ENCODE measurements at places on chromosomes 6 and 20.

GRCh38 chr6:30168741-30169140, 5.4 kb downstream of the TRIM15 start:
- no peak for DNase-seq

DNA sequence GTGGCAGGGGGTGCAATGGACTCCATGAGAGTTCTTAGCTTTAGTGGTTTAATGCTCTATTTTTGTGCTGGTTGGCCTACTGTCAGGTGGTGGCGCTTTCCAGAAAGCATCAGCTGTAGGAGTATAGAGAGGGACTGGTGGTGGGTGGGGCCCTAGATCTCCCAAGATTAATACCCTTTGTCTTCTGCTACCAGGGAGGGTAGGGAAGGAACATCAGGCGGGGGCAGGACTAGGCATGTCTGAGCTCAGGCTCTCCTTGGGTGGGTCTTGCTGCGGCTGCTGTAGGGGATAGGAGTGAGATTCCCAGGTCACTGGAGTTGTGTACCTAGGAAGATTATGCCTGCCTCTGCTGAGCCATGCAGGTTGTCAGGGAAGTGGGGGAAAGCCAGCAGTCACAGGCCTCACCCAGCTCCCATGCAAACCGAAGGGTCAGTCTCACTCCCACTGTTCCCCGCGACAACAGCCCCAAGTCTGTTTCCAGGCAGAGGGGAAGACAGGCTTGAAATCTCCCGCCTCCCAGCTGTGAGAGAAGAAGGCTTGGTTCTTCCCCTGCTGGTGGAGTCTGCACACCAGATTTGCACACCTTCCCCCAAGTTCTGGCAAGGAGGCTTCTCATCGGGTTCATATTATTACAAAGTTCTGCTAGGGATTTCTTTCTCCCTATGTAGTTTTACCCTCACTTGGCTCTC, 46.7 kb upstream of the PKIB start:
- no peak for DNase-seq

DNA sequence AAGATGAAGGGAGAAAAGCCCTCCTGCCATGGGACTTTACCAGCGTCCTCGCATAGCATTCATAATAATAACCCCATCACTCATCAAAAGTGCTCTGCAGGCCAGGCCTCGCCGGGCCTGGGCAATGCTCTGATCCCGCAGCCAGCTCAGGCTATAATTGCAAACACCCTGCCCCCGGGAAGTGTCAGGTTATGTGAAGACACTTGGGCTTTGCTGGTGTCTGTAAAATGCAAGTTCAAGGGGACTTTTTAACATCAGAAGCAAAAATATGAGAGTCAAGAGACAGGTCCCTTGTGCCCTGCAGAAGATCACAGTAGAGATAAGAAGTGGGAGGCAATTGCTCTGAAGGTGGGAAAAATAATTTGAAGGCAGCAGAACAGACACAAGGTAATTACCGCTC, 381.0 kb downstream of the MAFB start:
- no peak for DNase-seq

DNA sequence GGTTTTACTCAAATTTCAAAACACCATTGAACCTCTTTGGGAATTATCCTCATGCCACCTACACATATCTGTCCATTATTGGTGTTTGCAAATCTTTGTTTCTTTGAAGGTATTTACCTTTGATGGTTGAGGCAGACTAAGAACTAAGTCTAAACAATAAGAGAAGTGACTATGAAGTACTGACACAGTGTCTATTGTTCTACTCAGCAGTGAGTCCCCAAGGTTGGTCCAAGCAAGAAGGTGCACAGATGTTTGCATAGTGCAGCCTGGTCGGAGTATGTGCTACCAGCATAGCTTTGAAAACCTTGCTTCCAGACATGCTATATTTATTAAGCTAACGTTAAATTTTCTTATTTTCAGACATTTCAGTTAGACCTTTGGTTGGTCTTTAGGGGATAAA, 19.5 kb downstream of the LRRC1 start:
- DNase-seq: no peak

DNA sequence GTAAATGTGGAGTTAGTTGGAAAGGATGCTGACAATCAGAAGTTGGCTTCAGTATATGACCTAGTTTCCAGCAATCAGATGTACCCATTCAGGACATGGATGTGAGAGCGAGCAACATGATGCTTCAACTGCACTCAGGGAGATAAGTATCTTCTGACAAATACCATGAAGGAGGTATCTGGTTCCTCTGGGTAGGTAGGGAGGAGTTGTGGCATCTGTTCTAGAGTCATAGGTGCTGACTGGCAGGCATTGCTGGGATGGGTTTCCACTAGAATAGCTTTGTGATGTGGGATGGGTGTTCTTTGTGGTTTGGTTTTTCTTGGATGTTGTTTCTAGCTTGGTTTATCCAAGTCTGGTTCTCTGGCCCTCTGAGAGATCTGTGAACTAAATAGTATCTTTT, 3.9 kb upstream of the REV3L start:
- DNase-seq: no peak

GRCh38 chr6:160036331-160036695, 67.4 kb downstream of the IGF2R start:
- DNase-seq: no peak

DNA sequence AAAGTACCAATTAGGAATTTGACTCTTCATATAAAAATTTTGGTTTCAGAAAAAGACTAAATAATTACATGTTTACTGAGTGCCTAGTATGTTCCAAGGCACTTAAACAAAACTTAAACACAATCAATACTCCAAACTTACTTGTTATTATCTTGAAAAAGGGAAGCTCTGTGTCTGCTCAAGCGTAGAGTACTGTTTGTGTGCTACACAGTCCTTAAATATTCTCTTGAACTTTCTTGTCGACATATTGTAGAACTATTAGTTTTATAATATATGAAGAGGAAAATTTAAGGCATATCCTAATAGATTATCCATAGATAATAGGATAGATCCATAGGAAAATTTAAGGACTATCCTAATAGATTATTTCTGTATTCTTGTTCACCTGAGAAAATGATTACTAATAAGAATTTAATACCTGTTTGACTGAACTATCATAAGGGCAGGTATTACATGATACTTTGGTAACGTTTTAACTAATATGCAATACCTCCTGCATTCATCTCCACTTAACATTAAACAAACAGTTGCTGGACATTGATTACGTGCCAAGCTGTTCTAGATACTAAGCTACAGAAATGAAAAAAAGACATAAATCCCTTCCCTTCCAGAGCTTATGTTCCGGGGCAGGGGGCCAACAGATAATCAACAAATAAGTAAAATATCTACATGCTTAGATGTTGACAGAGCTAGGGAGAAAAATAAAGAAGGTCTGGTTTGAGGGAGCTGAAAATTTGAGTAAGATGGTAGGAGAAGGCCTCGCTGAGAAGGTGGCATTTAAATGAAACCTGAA, 115.2 kb upstream of the BCLAF1 start:
- no peak for DNase-seq

DNA sequence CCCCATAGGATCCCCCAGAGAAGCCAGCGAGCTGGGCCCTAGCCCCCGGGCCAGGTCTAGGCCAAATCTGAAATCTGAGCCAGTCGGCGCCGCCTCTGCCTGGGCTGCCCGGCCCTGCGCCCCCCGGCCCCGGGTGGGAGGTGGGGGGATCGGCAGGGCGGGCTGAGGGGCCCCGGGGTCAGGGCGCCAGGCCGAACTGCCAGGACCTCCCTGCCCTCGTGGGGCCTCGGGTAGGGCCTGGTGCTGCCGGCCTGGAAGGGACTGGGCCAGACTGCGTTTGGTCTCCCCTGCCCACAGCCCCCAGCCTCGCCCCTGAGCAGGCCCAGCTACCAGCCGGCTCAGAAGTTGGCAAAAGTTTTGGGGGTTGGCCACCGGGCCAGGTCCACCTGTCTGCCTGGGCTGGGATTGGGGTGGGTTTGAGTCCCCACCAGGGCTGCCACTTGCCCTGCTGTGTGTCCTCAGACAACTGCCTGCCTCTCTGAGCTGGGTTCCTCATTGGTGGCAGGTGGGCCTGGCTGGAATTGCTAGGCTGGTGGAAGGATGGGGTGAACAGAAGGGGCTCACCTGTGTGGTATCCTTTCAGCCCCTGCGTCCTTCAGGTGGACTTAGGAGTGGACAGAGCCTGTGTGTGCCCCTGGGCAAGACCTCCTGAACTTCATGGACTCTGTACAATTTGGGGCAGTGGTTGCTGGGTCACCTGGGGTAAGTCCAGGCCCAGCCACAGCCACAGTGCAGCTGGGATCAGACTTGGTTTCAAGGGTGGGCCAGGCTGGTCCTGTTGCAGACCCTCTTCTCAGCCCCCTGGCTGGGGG, 801 bp downstream of the SRC start:
- DNase-seq: no peak

DNA sequence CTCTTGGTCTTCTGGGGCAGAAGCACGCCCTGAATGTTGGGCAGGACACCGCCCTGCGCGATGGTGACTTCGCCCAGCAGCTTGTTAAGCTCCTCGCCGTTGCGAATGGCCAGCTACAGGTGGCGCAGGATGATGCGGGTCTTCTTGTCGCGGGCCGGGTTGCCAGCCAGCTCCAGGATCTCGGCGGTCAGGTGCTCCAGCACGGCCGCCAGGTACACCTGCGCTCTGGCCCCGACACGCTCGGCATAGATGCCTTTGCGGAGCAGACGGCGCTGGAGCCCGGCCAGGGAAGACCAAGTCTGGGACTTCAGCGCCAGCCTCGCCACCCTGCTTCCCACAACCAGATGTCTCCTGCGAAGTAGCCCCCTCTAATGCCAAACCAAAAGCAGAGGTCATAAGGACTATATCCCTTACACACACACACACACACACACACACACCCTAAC, 8.0 kb upstream of the SLC17A3 start:
- no peak for DNase-seq

DNA sequence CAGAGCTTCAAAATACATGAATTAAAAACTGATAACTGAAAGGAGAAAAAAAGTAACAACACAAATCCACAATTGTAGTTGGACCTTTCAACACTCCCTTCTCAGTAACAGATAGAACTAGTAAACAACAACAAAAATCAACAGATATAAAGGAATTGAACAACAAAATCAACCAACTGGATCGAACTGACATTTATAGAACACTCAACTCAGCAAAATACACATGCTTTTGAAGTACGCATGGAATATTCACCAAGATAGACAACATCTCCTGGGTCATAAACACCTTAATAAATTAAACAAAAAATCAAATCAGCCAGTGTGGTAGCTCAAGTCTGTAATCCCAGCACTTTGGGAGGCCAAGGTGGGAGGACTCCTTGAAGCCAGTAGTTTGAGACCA, 63.3 kb downstream of the ILRUN start:
- no peak for DNase-seq

DNA sequence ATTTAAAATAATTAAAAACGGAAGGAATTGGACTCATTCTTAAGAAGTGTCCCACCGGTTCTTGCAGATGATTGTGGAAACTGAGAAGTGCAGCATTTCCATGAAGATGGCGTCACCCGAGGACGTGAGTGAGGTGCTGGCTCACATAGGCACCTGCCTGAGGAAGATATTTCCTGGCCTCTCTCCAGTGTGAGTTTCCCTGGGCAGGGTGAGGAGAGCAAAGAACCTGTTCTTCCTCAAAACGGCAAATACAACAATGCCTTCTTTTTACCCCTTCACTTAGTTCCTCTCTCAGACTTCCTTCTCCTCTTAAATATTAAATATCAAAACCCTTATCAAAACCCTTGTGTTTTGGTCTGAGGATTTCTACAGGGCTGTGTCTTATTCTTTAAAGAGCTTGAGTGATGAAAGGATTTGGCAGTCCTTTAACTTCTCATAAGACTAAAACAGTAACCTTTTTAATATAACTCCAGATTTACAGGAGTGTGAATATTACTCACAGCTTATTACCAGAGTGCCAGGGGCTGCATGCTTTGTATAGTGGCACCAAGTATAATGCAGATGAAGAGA, 156.3 kb downstream of the CARMIL1 start:
- no peak for DNase-seq

GRCh38 chr6:129292836-129293235, 409.9 kb downstream of the LAMA2 start:
- no peak for DNase-seq

- DNase-seq: no peak
Observed at GRCh38 chr6:193773-194310, 98.4 kb upstream of the DUSP22 start.

GRCh38 chr6:1387876-1388629, 1.3 kb upstream of the FOXF2 start:
- no peak for DNase-seq

DNA sequence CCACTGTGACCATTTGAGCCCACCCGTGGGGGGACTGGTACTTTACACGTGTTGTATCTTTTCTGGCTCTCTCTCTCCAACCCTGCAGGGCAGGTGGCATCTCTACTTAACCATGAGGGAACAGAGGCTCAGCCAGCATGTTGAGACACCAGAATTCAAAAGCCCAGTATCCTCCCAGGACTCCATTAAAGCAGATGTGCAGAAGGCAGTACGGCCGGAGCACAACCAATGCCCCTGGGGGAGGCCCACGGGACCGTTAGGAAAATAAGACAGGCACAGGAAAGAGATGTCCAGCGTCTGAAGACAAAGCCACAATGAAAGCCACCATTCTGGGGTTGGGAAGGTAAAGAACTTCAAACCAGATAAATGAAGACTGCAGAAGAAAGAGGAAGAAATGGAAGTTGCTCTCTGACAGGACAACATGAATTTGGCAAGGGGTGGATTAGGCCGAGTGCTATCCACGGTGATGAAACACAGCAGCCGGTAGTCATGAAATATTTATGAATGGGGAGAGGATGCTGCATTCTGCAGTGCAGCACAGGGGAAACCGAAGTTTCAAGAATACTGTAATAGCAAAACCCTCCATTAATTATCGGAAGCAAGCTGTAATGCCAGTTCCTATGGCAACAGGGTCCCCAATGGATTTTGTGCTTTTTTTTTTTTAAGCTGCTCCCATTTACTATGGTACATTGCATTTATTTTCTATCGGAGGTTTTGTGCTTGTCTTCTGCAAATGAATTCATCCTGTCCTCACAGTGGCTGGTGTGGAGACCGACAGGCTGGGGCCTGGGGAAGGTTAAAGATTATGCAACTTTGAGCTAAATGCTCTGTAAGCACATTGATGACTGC, 179.4 kb downstream of the NRN1 start:
- no peak for DNase-seq

- DNase-seq: no peak
Observed at GRCh38 chr6:142950291-142950690, 5.3 kb upstream of the HIVEP2 start.

Data from mesothelial cell of epicardium (in vitro differentiated cells).